ENCODE measurements at places on chromosomes 11 and 22. TPM values are rescaled to one million over a fixed set of nuclear protein-coding genes. Genes with fewer than 3 reads are reported as not detected.

MGAT3 gene
- not detected for total RNA-seq

FOLR2 gene
- total RNA-seq, result not detected

PRMT3 gene
- total RNA-seq, result 26.5 TPM

FXYD2 gene
- not detected for total RNA-seq

APOL5 gene
- total RNA-seq, result not detected

MMP8 gene
- total RNA-seq, result not detected

LTBP3 gene
- 11.5 TPM for total RNA-seq

DDIAS gene
- total RNA-seq, result 17.2 TPM

All from foreskin keratinocyte (primary cell).